Activated T-helper 1 cell treated with anti-CD3 and anti-CD28 coated beads, Interleukin-12 subunit alpha, Interleukin-12 subunit beta, Interleukin-2, Interleukin-4 antibody, amounts not matched to agents 30 ng/mL and 10 ng/mL and 1 ng/mL, durations not matched to agents 14 hours and 24 hours and 36 hours (primary cell): ENCODE measurements at places on chromosomes 6 and 20. TPM values are rescaled to one million over a fixed set of nuclear protein-coding genes. Genes with fewer than 3 reads are reported as not detected.

DNA sequence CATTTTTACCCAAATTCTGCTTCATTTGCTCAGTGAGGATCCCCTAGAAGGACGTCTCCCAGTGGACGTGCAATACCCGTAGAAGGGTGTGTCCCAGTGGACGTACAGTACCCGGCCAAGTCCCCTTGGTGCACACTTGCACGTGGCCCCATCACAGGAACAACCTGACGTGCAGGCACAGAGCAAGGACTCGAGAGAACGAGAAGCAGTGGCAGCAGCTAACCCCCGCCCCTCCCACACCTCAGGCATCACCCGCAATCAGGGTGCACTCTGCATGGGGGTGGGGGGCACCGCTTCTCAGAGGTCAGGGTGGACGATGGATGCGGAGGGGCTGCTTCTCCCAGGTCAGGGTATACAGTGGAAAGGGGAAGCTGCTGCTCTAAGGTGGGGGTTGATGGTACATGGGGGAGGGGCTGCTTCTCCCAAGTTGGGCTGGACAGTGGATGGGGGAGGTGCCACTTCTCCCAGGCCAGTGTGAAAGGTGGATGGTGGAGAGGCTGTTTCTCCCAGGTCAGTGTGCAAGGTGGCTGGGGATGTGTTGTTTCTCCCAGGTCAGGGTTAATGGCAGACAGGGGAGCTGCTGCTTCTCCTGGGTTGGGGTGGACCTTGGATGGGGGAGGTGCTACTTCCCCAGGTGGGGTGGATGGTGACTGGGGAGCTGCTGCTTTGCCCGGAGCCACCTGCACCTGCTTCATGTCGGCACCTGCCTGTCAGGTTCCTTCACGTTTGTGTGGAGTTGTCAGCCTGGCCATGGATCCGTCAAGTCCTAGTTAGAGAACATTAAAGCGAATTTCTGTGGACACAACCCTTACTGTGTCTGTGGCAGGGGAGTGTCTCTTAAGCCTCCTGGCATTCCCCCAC, 1.0 kb upstream of the THBS2 start:
- DNase-seq, result no peak

- DNase-seq, result no peak
These were observed 104.1 kb downstream of the CDH4 start for GRCh38 chr20:61356196-61356595.

DNA sequence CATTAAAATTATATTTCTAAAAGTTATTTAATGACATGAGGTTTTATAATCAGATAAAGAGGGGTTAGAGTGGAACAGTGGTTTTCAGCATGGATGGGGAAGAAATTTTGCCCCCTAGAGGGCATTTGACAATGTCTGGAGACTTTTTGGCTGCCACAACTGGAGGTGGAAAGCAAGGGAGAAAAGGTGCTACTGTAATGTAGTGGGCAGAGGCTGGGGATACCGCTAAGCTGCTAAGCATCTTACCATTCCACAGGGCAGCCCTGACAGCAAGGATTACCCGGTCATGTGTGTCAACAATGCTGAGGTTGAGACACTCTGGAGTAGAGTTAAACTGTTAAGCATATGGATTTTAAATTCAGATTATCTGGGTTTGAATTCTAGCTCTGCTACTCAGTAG, 52.9 kb upstream of the FABP7 start:
- no peak for DNase-seq

DNA sequence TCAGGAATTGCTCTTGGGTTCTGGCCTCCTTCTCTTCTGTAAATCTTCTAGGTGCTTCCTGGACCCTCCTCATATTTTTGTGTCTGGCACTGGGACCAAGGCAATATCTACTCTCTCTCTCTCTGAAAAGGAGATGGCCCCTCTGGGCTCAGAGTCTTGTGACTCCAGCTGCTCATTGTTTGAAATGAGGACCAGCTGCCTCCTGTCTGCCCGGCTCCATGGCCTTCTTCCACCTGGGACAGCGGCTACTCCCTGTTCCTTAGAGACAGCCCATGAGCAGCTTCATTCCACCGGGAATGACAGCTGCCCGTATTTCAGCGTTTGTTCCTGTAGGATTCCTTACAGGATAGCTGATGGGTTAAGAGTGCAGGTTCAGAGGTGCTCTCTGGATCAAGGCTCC, 2.9 kb downstream of the TGM3 start:
- DNase-seq, result no peak

DNA sequence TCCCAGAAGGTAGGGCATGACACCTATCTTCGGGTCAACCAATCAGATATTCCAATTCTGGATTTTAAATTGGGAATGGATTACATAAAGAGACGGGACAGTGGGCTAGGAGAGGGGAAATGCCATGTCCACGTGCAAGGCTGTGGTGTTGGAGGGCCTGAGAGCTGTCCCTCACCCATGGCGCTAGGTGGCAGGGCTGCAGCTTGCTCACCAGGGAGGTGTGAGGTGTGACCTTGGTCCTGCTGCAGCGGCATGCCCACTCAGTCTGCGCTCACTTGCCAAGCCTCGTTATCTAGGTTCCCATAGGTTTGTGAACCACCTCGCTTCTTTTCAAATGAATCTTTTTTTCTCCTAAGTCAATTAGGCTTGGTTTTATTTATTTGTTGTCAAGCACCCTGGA, 19.4 kb upstream of the CST3 start:
- no peak for DNase-seq

- DNase-seq, result no peak
These were observed 61.0 kb downstream of the SGK1 start for GRCh38 chr6:134256862-134257261.

SLC17A9 gene
- total RNA-seq, result 7.6 and 8.6 TPM in 2 replicates

RNF182 gene
- not detected in 2 replicates for total RNA-seq

GRCh38 chr20:37179683-37180524, 556 bp upstream of the MROH8 start:
- DNase-seq, result no peak

PNPLA1 gene
- not detected in 2 replicates for total RNA-seq

DNA sequence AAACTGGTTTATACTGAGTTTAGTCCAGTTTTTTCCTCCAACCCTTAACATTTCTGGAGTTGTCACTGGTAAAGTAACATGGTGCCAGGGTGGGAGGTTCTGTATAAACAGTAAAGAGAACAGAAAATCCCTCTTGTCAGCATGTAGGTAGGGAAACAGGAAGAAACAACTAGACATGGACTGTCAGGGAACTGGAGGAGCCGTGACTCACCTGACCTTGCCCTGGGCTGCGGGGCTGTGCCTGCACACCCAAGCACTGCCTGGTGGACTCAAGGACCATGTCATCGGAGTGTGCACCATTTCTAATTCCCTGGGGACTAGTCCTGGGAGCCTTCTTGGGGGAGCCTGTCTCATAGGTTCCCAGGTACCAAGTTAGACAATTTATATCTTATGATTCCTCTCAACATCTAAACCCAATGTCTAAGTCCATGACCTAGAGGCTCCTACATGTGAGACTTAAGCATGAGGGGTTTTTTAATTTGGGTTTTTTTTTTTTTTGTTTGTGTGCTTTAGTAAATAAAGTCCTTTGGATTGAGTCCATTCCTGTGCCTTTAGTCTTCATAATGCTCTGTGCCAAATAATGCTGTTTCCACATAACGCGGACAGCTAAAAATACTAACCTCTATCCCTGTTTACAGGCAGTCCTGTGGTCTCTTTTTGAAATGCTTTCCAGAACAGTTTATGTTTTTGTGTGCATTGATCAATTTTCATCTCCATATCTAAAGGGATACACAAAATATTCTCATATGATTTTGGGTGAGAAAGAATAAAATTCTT, 136.9 kb upstream of the SUPT3H start:
- DNase-seq, result no peak

DNA sequence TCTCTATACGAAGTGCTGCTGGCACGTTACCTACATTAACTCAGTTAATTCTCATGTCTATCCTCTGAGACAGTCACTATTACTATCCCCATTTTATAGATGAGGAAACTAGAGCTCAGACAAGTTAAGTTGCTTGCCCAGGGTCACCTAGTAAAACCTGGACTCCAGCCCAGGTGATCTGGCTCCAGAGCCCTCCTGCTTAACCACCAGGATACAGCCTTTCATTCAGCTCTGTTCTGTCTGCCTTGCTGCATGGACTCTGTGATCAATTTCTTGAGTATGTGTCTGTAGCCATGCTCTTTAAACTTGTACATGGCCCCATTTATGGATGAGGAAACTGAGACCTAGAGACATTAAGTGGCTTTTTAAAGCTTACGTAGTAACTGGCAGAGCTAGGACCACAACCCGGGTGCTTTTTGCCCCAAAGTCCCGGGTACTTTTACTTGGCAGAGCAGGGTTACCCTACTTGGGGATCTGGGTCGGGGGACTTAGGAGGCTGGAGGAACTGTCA, 4.7 kb downstream of the CDKN1A start:
- DNase-seq, result no peak

GRCh38 chr6:39378175-39378959, 55.9 kb upstream of the KCNK16 start:
- DNase-seq, result no peak

DNA sequence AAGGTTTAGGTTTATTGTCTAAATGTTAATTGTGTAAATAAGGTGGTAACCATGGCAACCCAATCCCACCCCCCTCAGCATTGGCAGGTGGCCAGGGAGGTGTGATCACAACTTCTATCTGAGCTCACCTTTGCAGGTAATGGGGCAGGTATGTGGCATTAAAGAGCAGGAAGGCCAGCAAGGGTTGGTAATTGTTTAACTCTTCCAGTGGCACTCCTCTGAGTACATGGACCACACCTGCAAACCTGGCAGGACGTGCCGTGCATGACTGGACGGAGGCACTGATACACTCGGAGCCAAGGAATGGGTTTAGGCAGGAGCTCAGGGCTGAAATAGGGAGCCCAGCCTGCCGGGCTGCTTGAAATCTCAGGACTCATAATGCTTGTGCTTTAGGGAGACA, 107.0 kb upstream of the BMP2 start:
- DNase-seq, result no peak

PDE10A gene
- not detected in 2 replicates for total RNA-seq

LSM14B gene
- total RNA-seq, result 39.6 and 43.2 TPM in 2 replicates

PPP1R3G gene
- total RNA-seq, result not detected in 2 replicates

GRCh38 chr6:107230024-107230423, 114.7 kb upstream of the BEND3 start:
- no peak for DNase-seq

- DNase-seq, result no peak
These were observed 205.8 kb downstream of the TMEM242 start for GRCh38 chr6:157117431-157118095.

DNA sequence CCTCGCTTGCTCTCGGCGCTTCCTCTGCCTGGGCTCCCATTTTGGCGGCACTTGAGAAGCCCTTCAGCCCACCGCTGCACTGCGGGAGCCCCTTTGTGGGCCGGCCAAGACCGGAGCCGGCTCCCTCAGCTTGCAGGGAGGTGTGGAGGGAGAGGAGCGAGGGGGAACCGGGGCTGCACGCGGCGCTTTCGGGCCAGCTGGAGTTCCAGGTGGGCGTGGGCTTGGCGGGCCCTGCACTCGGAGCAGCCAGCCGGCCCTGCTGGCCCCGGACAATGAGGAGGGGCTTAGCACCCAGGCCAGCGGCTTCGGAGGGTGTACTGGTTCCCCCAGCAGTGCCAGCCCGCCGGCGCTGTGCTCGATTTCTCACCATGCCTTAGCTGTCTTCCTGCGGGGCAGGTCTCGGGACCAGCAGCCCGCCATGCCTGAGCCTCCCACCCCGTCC, 10.2 kb upstream of the SRPK1 start:
- no peak for DNase-seq

DNA sequence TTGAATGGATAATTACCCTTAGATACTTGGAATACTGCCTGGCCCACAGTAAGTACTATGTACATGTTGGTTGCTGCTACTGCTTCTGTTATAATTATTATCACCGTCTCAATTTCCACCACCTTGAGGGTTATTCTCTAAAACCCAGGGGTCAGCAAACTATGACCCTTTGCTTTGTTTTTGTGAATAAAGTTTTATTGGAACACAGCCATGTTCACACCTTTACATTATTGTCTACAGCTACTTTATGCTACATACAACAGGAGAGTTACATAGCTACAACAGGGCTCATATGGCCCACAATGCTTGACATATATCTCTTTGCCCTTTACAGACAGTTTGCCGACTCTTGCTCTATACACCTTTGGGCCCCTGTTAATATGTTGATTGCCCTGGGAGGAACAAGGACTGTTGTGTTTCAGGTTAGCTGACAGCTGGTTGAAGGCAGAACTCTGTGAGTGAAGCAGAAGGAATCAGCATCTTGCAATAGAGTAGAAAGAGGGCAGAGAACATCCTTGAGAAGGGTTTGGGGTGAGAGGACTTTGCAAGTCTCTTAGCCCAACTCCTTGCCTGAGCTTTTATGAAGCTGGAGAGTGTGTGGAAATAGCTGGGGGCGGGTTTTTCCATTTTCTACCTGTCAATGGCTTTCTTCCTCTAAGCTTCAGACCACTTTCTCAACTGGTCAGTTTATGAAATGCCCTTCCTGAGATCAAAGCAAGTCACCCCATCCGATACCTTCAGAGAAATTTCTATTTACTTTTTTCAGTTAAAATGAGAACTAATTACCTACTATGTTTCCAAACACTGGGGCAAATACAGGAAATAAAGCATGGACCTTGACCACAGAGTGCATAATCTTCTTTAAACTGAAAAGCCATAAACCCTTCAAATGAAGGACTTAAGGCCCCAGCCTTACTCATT, 3.5 kb upstream of the MEP1A start:
- no peak for DNase-seq

MAS1 gene
- not detected in 2 replicates for total RNA-seq

PRRT1 gene
- 0.24 and 0.57 TPM in 2 replicates for total RNA-seq

GRCh38 chr6:39330476-39330875, 8.0 kb upstream of the KCNK16 start:
- no peak for DNase-seq

DNA sequence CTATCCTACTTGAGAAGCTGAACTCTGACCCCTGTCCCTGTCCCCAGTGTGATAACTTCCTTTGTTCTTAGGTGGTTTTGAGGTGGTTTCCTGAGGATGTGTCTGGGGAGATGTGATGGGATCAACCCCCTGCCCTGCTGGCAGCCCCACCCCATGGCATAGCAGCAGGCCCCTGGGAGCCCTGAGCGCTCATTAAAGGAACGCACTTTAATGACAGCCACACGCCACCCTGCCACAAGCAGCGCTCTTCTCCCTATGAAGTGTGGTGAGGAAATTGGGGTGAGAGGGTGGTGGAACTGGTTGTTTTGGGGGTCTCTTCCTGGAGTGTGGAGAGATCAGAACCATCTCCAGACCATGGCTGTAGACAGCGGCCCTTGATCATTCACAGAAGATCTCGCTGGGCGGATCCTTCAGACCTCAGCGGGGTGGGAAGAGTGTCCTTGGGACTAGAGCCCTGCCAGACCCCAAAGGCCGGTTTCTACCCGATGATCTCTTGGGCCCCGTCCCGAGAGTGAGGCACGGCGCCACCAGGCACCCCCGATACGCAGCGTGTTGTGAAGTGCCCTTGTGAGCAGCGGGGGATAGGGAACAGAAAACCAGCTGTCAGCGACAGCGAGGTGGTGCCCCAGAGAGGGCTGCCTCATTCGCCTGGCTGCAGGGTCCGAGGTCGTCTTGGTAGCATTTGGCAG, 45.4 kb downstream of the SYNJ2 start:
- DNase-seq, result no peak

DNA sequence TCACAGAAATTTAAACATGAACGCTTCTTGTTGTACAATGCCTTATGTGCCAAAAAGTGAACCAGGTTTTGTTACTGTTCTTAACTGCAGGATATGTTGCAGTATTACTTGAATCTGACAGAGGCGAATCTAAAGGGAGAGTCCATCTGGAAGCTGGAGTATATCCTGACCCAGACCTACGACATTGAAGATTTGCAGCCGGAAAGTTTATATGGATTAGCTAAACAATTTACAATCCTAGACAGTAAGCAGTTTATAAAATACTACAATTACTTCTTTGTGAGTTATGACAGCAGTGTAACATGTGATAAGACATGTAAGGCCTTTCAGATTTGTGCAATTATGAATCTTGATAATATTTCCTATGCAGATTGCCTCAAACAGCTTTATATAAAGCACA, 19.9 kb downstream of the SMPDL3A start:
- DNase-seq, result no peak
